ENCODE measurements at places on chromosomes 4 and X.

DNA sequence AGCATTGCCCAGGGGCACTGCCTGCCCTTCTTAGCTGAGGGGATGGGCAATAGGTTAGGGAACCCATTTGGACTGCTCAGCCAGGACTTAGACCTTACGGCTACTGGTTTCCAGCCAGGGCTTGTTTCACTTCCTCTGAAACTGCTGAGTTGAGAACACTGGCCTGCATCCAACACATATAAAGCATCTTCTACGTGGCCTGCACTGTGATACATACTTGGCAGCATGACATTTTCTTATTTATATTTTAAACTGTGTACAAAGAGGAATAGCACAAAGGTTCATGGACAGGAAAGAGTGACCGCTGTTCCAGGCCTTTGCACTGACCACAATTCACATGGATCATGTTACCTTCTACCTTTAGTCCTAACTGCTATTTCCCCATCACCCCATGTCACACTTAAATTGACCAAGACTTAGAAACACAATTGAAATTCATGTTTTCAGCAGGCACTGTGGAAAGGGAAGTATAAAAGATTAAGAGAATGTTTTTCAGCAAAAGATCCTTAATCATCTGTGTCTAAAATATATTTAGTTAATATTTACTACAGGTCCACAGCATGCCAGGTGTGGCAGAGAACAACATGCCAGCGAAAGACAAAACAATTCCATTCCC lies 43.7 kb downstream of the NLGN4X start:
- peak; percentile 1 for DNase-seq

DNA sequence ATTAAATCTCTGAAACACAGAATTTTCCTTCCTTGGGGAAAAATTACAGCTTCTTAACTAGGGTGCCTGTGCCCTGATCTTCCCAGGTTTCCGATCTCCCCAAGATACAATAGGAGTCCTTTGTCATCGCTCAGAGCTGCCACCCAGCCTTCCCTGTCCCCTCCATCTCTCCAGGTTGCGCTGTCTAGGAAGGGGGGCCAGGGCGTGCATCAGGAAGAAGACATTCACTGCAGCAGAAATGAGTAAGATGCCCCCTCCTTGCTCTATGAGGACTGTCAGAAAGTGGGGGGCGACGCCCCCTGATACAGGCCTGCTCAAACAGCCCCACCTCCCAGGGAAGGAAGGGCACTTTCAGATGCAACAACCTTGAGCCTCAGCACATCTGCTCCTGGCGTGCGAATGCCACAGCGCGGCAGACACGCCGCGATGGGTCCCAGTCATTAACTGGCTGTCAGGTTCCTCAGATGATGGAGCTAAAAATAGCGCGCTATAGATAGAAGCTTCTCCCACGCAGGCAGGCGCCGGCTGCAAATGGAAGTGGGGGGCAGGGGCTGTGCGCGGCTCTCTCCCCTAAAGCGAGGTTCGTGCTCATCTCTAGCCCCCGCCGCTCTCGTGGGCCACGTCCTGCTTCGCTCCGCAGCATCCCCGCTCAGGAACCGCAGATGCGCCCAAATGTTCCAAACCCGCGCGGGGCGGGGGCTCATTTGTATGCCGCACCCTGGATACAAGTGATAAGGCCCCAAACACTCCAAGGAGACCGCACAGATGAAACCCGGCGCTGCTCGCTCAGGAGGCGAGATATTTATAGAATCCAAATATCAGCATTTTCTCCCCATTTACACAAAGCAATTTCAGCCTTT lies 57.6 kb upstream of the LGI2 start:
- peak; percentile 28 for DNase-seq

DNA sequence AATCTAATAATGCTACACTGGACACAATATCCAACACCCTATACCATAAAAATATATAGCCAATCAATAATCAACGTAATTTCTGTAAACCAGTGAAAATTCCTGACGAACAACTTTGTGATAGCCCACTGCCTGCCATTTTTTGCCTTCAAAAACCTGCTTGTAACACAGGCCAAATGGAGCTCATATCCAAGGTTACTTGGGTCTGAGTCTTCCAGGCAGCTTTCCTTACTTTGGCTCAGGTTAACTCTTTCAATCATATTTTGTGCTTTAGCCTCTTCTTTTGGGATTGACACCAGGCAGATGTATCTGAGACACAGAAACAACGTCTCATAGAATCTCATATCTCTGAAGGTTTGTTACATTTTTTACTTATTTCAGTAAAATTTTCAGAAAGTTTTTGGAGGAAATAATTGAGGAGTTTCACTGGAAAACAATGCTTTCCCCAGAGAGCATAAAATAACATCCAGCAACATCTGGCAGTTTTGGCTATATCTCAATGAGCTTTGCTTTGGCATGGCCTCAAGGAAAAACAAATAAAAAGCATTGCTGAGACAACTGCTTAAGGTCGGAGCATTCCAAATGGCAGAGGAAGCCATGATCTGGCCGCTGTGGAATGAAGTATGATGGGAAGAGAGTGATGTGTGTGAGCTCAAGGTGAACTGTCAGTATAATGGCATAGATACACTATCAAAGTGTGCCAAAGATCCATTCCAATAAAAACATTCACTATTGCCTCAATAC lies 162.9 kb upstream of the SPIN4 start:
- peak; percentile 87 for DNase-seq

GRCh38 chr4:187212446-187213080 lies 488.9 kb upstream of the FAT1 start:
- no peak for DNase-seq

GRCh38 chr4:48243887-48244286 lies 25.8 kb downstream of the TEC start:
- DNase-seq = no peak

DNA sequence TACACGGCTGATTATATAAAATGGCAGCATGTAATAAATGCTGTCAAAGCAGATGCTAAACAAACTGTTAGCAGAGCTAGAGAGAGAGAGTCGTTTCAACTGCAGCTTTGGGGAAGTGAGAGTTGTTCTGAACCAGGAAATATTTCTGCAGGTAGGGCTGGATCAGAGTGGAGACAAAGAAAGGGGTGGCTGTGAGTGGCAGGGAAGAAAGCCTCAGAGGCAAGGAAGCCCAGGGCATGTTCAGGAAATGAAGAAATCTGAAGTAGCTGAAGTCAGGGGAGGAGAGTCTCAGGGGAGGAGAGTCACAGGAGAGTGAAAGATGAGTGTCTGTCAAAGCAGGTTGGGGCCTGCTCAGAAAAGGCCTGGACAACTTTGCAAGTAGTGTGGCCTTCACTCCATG lies 48.4 kb upstream of the RPS6KA3 start:
- no peak for DNase-seq

DNA sequence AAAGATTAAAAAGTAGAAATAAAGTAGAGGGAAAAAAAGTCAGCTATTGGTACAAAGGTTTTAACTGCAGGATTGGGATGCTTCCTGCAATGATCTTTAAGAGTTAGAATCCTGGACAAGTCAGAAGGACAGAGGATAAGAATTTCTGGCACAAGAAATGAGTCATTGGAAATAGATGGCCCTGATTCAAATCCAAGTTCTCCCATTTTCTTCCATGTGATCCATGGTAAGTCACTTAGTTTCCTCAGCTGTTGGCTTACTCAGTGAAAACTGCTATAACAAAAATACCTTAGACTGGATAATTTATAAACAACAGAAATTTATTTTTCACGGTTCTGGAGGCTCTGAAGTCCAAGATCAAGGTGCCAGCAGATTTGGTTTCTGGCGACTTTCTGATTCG lies 13.3 kb upstream of the TBC1D19 start:
- no peak for DNase-seq

GRCh38 chr4:105352826-105353225 lies 121.0 kb downstream of the PPA2 start:
- peak; percentile 14 for DNase-seq

DNA sequence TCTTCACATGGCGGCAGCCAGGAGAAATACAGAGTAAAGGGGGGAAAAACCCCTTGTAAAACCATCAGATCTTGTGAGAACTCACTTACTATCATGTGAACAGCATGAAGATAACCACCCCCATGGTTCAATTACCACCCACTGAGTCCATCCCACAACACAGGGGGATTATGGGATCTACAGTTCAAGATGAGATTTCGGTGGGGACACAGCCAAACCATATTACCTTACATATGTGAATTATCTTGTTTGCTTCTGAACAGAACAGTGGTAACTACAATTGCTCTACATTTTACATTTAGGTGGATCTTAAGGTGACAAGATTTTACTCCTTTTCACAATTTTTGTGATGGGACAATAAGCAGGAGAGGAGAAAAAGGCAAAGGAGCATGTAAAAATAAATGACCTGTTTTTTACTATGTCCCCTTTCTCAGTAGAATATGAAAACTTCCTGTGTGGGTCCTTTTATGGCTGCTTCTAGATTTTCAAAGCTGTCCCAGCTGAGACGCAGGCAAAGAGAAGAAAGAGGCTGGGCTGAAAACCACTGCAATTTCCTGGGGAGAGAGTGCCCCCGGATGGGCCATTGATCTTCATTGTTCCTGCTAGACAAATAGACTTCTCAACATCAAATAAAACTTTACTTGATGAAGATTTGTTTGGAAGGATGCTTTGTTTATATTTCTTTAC lies 45.9 kb upstream of the PGM2 start:
- peak; percentile 23 for DNase-seq

DNA sequence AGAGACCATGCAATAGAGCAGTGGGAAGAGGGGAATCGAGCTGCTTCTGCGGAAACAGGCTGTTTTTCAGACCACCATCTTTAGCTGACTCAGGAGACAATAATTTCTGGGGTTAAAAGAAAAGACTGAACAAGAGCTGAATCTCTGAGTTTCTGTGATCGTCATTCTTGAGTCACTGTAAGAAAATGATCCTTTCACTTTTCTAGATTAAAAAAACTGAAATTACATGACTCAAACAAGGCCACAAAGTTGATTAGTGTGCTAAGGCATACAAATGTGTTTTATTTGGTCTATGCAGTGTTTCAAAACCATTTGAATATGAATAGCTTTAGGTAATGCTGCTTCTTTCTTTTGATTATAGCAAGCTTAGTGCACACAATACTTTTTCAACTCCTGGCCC lies 194.4 kb upstream of the RPL34 start:
- peak; percentile 93 for DNase-seq

DNA sequence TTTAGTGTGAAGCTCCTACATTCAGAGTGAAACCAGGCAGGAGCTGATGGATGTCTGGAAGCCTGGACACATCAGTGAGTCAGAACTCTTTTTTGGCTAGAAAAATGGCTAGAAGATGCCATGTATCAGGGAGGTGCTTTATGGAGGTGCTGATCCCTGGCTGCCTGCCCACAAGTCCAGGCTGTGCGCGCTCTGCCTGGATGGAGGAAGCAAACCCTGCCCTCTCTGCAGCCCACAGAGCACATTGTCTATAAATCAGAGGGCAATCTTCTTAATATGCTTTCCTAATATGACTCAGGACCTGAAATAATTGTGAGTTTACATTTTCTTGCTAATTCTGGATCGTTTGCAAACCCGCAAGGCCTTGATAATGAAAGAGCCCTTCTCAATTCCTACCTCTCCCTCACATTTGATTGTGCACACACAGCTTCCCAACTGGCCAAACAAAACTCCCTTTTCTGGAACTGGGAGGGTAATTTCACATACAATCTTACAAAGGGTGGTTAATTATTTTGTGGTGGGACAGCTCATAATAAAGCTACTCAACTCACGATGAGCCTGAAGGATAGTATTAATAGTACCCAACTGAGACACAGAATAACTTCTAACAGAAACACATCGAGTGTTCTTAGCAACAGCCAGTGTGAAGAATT lies 11.7 kb downstream of the MFAP3L start:
- no peak for DNase-seq

DNA sequence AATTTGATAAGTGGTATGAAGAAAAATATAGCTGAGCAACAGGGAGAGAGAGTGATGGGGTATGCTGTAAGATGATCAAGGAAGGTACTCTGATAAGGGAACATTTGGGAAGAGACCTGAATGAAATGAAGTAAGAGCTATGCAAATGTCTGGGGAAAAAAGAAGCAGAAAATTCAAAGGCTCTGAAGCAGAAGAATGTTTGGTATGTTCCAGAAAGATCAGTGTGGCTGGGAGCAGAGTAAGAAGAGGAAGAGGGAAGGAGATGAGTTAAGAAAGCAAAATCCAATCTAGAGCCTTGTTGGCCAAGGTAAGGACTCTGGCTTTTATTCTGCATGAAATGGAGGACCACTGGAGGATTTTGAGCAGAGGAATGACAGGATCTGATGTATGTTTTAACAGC lies 90.0 kb downstream of the AWAT2 start:
- no peak for DNase-seq

DNA sequence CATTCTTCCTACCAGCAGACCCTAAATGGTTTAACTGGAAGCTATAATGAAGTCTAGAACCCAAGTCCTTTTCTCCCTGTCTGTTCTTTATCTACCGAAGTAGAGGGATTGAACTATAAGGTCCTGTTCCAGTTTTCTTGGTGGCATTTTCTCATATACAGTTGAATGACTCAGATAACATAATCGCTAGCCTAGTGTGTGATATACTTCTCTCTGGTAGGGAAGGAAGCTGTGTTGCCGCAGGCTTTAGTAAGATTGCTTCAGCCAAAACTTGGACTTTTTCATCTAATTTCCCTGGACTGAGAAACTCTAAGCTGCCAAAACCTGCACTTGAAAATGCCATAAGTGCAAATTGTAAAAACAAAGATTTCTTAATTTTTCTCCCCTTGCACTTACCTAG lies 123.4 kb downstream of the NWD2 start:
- DNase-seq = no peak

- peak; percentile 32 for DNase-seq
Observed at GRCh38 chrX:41720125-41720779, 3.7 kb upstream of the GPR82 start.

DNA sequence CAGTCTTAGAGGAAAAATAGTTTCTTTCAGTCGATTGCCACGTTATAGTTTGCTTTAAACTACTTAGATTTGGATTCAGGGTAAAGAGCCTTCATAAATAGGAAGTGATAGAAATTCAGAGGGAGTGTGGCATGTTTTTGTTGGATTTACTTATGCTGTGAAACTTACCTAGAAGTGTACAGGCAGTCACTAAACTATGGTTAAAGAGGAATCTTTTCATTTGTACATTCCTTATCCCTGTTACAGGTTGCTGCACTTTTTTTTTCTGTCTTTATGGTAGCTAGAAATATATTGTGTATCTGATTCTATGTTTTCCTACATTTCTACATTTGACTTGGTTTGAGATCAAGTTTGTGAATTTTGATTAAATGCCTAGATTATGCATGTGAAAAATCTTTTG lies 19.1 kb downstream of the WWC2 start:
- no peak for DNase-seq

DNA sequence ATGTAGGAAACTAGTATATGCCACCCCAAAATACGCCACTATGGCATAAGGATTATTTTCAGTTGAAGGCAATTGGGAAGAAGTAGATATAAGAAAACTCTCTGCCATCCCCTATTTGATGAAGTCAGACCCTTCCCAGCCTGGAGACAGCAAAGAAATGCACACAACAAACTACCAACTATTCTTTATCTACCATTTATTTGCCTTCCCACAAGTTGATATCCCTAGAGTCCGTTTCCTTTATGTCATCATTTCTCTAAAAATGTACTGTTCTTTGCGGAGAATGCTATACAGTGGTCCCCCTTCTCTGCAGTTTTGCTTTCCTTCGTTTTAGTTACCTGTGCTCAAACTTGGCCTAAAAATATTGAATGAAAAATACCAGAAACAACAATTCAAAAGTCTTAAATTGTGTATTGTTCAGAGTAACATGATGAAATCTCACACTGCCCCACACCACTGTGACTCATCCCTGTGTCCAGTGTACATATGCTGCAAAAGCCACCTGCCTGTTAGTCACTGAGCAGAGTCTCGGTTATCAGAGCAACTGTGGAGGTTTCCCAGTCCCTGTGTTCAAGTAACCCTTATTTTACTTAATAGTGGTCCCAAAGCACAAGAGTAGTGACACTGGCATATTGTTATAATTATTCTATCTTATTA lies 152.3 kb downstream of the WDFY3 start:
- peak; percentile 79 for DNase-seq

- DNase-seq = no peak
Observed at GRCh38 chrX:4129626-4130025, 416.2 kb upstream of the PRKX start.
